ENCODE measurements at places on chromosomes 1 and 21.
A peak's percentile ranks its signal among the peaks of the same experiment; 100 is the strongest.

- no peak for DNase-seq
Measured at GRCh38 chr1:201191653-201192260, 1.1 kb downstream of the IGFN1 start.

- DNase-seq: no peak
Measured at GRCh38 chr1:96747565-96747964, 26.0 kb downstream of the PTBP2 start.

GRCh38 chr1:108194051-108194450 is 6.1 kb downstream of the SLC25A24 start:
- no peak for DNase-seq

- DNase-seq: no peak
Measured at GRCh38 chr1:156033011-156033410, 12.3 kb upstream of the SSR2 start.

GRCh38 chr21:46080171-46081021 is 17.5 kb upstream of the COL6A2 start:
- no peak for DNase-seq

DNA sequence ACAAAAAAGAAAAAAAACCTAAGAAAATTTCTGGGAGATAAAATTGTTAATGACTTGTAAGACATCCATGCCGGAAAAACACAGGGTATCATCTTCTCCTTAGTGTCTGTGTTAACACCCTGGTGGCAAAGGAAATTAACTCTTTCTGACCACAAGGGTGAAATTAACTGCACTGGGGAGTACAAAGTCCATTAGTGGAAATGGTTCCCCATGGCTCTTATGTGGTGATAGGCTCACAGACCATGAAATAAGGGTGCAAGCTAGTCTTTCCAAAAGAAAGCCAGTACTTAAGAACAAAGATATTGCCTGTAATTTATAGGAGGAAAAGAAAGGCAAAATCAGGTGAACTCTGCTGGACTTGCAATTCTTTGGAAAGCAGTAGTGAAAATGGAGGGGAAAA is 185.4 kb downstream of the LRRIQ3 start:
- no peak for DNase-seq

- DNase-seq: no peak
Measured at GRCh38 chr1:51048021-51048420, 54.0 kb upstream of the C1orf185 start.

DNA sequence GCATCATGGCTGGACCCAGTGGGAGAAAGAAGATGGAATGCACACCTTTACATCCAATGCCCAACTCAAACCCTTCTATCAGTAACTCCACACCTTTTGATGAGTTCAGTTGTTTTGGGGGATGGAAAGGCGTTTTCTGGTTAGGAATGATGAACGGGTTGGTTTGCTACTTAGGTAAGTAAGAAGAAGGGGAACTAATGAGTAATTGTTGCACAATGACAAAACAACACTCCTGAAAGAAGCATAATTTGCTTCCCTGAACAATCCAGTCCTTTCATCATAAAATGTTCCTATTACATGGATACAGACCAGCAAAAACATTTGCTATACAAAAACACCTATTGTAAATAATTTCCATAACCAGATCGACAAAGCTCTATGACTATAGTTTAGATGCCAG is 35.9 kb upstream of the NFIA start:
- DNase-seq: no peak

GRCh38 chr1:167713330-167714081 is 8.3 kb upstream of the MPZL1 start:
- no peak for DNase-seq

DNA sequence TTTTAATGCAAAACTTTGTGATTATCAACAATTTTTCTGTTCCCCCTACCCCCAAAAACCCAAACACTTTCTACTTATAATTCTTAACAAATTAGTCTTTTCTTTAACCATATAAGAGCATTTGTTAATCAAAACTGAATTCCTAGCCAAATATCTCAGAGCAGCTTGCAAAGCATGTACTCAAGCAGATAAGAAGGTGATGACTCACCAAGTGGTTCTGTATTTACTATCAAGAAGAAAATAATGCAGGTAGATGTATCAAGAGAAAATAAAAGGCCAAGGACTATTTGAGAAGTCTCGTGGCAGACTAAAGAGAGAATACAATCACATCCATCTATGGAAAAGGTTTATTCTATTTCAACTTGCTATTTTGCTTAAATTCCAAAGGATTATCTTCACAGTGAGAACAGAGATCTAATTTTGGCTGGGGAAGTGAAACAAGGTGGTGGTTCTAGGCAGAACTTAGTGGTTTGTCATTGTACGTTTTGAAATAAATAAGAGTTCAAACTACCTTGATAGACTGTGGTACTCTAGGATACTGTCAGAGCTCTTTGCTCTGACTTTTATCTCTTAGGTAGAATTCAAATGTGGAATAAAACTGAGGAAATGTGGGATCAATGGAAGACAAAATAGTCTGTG is 94.7 kb upstream of the NRIP1 start:
- DNase-seq: no peak

DNA sequence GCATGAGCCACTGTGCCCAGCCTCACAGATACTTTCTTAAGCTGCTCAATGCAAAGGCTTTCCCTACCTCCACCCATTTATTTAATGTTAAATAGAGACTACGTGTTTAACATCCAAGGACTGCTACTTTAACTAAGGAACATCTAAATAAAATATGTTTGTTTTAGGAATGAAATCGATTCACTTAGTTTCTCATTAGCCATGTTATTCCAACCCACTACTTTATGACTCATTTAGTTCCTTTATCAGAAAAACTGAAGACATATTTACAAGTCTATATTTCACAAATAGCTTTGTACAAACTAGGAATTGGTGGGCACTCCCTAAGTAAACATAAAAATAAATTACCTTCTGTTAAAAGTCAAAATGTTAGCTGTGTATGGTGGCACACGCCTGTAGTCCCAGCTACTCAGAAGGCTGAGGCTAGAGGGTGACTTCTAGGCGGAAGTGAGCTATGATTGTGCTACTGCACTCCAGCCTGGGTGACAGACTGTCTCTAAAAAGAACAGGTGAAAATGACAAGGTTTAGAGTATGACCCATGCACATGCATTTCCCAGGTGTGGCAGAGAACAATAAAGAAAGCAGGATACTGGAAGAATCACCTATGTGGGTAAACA is 39.9 kb upstream of the AK4 start:
- DNase-seq: no peak

DNA sequence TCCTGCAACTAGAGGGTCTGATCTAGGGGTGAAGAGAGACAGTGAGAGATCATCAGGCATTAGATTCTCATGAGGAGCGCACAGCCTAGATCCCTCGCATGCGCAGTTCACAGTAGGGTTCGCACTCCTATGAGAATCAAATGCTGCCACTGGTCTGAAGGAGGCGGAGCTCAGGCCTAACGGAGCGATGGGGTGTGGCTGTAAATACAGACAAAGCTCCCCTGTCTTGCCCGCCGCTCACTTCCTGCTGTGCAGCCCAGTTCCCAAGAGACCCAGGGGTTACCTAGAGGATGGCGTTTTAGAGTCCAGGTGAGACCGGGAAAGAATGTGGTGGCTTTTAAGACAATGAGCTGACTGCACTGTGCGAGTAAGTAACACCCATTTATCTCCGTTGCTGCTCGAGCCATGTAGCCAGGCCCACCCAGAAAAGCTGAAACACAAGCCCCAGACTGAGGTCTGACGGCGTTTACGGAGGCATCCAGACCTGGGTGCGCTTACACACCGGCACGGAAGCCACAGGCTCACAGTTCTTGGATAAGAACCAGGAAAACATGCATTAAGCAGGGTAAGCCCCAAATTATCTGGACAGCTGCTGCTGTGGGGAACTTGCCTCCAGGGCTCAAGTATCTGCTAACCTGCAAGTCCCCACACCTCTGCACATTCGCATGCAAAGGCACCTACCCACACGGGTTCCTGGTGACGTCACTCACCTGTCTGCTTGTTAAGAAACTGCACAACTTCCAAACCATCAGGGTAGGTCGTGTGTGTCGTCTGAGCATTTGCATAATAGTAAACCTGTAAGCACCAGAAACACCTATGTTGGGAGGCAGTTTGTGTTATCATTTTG is 12.5 kb downstream of the TCP10L start:
- DNase-seq: no peak

DNA sequence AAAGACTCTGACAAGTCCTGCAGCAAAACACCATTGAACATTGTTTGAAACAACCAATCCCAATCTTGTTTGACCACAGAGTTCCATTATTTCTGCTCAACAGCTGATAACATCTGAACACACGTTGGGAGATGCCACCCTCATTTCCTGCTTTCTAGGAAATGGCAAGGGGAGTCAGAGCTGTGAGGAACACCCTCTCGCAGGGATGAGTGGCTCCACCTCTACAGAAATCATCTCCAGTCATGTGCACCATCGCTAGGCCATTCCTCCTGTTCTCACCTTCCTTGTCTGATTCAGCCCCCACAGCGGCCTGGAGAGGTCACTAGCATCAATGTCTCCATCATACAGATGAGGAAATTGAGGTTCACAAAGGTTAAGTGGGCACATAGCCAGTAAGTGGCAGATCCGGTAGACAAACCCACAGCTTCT is 22.4 kb upstream of the RUNX3 start:
- peak; percentile 63 for DNase-seq

- DNase-seq: no peak
Measured at GRCh38 chr1:214793708-214794107, 190.7 kb downstream of the CENPF start.

GRCh38 chr1:64135462-64136223 is 67.8 kb upstream of the UBE2U start:
- no peak for DNase-seq

- peak; percentile 75 for DNase-seq
Measured at GRCh38 chr1:160640359-160641123, 6.3 kb downstream of the SLAMF1 start.

DNA sequence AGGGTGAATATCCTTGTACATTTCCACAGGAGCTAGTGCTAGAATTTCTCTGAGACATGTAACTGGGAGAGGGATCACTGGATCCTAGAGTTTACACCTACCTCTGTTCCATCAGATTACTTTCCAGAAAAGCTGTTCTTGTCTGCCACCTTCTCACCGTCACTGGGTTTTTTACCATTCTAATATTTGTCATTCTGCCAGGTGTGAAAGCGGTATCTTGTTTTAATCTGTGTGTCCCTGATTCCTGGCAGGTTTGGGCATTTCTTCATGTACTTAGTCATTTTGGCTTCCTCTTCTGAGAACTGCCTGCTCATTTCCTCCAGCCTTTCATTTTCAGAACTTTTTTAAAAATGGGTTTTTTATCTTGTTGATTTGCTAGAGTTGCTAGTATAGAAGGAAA is 5.1 kb downstream of the PMF1 start:
- peak; percentile 87 for DNase-seq

- peak; percentile 76 for DNase-seq
Measured at GRCh38 chr1:58903514-58904298, 119.9 kb upstream of the JUN start.

DNA sequence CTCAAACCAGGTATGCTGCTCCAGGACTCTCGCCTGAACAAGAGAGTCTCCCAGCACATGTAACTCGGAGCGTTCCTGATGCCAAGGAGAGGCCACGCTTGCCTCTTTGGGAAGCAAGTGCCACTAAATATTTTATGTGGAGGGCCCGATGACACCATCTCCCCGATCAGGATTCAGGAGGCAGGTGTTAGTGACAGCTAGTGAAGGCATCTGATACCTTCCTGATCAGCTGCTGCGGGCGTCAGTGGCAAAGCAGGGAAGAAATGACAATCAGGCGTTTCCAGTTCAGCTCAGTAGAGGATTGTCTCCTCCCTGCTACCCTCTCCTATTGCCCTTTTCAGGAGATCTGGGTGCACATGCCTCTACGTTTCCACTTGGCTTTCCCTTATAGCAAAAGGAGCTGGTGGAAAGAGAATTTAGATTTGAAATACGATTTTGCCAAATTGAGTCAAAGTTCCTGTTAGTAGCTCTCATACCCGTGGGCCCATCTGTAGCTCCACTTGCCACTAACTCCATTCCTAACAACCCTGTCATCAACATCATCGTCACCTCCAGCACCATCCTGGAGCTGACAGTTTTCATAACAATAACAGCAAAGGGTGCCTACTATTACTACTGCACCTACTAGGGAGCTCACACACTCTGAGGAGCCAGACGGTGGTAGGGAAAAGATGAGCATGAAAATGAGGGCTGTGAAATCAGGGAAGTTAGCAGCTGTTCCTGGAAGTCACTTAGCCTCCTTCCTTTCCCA is 21.6 kb downstream of the PLXNA2 start:
- no peak for DNase-seq

GRCh38 chr1:193537266-193538002 is 351.0 kb upstream of the B3GALT2 start:
- peak; percentile 81 for DNase-seq

GRCh38 chr1:44263568-44264450 is 50.5 kb downstream of the DMAP1 start:
- DNase-seq: no peak

Data from CD4-positive, alpha-beta T cell treated with Interleukin-4 for 4 hours (primary cell).